ENCODE measurements at places on chromosomes 7 and 10.

GRCh38 chr7:91852263-91852741, 28.2 kb downstream of the MTERF1 start:
- DNase-seq = no peak

- no peak for DNase-seq
Measured at GRCh38 chr10:31912289-31912688, 16.3 kb downstream of the ARHGAP12 start.

DNA sequence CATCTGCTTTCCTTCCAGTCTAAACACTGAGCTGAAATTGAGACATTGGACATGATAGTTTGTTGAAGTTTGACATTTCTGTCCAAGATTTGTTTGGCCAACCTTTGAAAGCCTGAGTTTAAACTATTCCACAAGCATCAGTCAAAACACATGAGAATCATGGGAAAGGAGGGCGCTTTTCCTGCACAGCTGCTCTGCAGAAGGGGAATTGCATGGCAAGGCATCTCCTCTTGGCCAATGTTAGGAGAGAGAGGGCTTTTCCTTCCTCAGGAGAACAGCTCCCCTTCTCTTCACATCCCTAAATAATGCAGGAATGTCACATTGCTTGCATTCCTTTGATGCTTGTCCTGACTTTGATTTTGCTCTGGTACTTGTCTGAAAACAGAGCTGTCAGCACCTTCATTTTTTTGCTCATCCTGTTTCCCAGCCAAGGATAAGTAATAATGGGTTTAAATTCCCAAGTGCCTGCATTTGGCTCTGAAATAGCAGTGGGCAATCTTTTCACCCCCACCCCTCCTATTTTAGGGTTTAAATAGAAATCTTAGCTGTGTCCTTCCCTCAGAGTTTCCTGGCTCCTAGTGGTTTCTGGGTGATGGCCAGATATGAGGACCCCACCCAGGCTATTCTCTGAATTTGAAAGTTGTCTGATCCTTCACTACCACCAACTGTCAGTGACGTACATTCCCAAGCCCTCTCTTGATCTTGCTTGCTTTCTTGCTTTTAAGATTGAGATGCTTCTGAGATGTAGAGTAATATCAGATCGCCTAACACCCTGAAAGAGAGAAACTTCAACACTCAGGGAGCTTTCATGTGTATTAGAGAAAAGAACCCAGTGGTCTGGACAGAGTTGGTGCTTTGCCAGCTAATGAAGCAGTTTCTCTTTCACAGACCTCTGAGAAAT, 75.2 kb upstream of the NPVF start:
- no peak for DNase-seq

DNA sequence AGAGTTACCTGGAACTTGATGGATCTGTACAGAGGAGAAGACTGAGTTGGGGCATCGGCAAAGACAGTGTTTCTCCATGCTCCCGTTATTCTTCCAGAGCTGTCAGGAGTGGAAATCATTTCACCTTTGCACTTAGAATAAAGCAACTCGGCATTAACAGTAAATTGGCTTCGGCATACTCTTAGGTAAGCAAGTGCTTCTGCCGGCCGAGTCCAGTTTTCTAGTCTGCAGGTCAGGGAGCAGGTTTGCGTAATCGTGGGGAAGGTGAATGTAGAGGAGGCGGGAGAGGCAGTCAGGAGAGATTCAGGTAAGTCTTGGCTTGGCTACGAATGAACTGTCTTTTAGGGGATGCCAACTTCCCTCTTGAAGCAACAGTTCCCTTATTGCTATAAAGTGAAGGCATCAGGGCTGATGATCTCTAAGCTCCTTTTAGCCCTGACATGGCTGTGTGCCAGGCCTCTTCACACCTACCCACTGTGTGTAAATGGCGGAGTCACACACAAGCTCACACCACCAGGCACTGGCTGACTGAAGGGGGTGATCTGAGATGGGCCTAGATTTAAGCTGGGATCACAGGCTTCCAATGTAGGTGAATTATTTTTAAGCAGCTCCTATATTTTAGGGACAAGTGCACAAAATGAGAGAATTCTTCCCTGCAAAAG, 127.1 kb downstream of the GATA3 start:
- no peak for DNase-seq

DNA sequence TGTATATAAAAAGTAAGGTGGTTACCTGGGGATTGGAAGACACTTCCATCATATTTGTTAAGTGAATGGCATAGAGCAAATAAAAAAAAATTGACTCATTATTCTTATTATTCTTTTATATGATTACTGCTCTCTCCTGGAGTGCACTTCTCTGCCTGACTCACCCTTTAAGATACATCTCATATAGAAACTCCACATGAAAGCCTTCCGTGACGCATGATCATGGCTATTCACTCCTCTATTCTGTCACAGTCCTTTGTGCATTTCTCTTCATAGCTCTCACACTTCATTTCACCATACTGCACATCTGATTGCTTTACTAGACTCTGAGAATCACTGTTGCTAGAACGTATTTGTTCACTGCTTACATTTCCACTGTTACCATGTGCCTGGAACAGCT, 597.3 kb downstream of the CNTNAP2 start:
- DNase-seq = no peak

GRCh38 chr7:140214075-140214684, 37.4 kb upstream of the KDM7A start:
- DNase-seq = peak; percentile 44

GRCh38 chr10:49397036-49397999, 1.4 kb upstream of the DRGX start:
- DNase-seq = no peak

DNA sequence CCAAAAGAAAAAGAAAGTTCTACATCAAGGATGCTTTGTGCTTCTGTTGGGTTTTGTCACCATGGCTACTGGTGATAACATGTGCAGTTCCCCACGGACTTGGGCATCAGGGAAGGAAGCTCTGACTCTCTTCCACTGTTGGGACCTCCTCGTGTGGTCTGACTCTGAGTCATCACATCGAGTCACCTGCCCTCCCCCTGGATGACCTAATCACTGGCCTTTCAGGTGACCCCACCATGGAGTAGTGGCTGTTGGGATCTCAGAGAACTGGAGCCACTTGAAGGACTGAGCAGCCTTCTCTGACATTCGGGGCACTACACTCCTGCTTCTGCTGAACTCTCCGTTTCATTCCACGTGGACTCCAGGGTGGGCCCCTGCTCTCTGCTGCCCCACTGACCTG, 60.8 kb upstream of the DOCK1 start:
- no peak for DNase-seq

DNA sequence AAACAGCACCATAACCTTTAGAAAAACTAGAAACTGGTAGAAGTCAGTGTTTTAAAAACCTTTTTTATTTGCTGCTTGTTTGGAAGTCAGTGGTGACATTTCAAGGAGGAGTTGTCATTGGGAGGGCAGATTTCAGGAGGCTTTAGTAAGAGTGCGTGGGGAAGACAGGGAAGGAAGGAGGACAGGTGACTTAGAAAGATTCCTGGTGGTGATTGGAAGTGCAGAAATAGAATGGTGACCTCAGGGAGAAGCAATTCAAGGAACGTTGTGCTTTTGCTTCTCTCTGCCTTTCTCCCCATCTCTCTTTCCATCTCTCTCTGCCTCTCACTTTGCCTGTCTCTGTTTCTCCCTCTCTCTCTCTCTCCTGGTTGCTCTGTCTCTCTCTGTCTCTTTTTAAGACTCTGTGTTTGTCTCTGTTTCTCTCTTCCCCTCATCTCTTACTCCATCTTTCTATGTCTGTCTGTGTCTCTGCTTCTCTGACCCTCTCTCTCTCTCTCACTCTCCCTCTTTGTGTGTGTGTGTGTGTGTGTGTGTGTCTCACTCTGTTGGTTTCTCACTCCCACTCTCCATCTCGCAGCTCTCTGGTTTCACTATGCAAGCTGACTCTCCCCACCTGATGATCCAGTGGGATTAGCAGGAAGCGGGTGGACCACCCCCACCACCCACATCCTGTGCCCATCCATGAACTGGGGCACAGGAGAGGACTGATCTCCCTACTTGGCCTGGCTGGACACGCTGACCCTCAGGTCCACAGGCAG, 10.9 kb upstream of the PFKP start:
- no peak for DNase-seq

GRCh38 chr7:43164757-43165156, 52.3 kb downstream of the HECW1 start:
- peak; percentile 3 for DNase-seq

- peak; percentile 41 for DNase-seq
Measured at GRCh38 chr10:44386546-44387052, 1.7 kb upstream of the CXCL12 start.

DNA sequence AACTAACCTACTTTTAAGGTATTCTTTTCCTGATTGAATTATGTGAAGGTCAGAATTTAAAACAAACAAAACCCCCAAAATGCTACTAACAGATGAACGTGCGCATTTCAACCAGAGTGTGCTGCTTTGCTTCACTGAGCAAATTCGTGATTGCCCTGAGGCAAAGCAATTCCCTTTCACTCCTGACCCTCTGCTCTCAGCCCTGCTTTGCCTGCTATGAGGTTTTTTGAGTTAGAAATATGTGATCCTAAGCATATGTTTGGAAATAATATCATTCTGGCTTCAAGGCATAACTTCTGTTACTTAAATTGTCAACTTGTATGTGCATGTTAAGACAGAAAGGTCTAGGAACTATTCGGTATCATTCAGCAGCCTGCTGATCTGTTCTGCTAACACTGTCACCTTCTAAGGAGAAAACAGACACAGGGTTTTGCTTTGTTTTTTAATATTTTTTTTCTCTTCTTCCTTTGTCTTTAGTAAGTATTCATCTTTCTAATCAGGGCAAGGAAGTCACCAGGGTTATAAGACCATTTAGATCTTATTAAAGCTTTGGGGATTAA, 124.2 kb downstream of the GNAT3 start:
- no peak for DNase-seq

DNA sequence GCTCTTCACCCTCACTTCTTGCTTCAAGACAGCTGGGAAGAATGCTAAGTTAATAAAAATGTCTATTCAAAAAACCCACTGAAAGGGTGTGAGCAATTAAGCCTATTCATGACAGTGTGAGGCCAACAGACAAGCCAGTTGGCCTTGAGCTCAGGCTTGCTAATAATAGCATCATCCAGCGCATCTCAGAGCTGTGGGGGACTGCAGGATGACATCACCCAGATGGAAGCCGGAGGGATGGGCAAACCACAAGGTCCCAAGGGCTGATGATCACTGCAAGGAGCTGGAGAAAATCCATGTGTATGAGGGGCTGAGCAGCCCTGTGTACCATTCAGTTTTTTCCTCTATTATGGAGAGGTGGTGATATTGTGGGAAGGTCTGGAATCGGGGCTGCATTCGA, 770.4 kb downstream of the TNS3 start:
- no peak for DNase-seq

DNA sequence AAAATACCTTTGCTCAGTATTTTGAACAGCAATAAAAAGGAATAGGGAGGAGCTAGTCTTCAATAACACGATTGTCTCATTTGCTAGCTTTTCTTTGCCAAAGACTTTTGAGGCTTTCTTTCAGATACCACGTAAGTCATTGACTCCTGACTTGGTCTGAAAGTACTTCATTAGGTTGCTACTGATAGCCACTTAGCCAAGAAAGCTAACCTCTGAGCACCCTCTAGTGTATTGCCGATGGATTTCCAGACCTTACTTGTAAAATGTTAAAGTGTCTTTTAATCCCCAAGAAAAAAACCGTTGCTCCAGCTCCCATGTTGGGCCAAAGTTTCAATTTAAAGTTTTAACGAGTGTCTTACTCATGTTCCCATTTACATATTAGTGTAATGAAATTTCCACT, 63.4 kb upstream of the STRIP2 start:
- no peak for DNase-seq
